ENCODE measurements at places on chromosomes 5 and 9.

DNA sequence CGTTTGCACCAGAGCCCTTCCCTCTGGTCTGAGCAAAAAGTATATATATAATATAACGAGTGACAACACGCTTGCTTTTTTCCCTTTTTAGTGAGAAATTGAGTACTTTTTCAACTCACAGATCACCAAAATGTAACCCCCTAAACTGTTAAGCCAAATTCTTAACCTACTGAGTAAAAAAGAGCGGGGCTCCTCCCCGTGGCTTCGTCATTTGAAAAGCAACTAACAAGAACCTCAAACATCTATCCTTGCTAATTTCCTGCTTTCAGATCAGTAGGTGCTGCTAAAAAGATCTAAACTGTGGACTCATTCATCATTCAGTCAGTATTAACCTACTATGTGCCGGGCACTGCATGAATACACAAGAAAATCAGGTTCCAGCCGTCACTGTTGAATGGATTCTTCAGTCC is 1.0 kb upstream of the PTBP3 start:
- no peak for DNase-seq

- DNase-seq, result no peak
Observed at GRCh38 chr5:137218896-137219295, 280.2 kb downstream of the SPOCK1 start.

GRCh38 chr5:140674211-140674610 is 835 bp upstream of the DND1 start:
- no peak for DNase-seq

DNA sequence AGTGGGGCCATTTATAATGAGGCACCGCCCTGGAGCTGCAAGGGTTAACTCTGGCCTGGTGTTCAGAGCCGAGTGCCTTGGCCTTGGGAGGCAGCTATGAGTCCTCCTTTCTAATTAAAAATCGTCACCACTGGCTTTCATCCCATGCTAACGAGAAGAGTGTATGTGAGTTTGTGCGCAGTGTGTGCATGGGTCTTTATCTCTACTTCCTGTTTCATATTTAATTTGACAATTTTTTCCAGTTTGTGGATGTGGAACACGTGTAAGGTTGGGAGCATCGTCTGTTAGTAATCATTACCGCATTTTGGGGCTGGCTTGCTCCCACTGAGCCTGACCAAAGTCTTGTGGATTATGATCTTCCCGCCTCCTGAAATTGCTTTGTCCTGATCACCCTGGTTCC is 76.4 kb downstream of the NDFIP1 start:
- DNase-seq, result no peak

Data from stimulated activated CD8-positive, alpha-beta memory T cell treated with anti-CD3 and anti-CD28 coated beads, Interleukin-7, amount 100 ng/mL, for 4 hours (primary cell).